ENCODE measurements at places on chromosomes 12 and 14. TPM values are rescaled to one million over a fixed set of nuclear protein-coding genes. Genes with fewer than 3 reads are reported as not detected.

The REM2 gene
- total RNA-seq, result 0.33 TPM

GRCh38 chr14:79405512-79405910 lies 805.8 kb downstream of the DIO2 start:
- H3K4me3 ChIP-seq, result no peak overlapping the region
- no peaks in the 10 kb centered on the region for H3K36me3 ChIP-seq
- no peaks in the 10 kb centered on the region for H3K27me3 ChIP-seq
- H3K27ac ChIP-seq, result no peak overlapping the region

GRCh38 chr12:106245767-106246166 lies 2.1 kb downstream of the CKAP4 start:
- DNase-seq, result no peak
- H3K4me3 ChIP-seq, result peak overlapping the region; percentile 68
- peaks cover 30% of the 10 kb centered on the region for H3K4me1 ChIP-seq
- no peak overlapping the region for H3K27ac ChIP-seq
- H3K27me3 ChIP-seq, result no peaks in the 10 kb centered on the region

- H3K4me1 ChIP-seq, result peaks cover 42% of the 10 kb centered on the region
- peaks cover 46% of the 10 kb centered on the region for H3K36me3 ChIP-seq
- peak overlapping the region; percentile 96 for H3K4me3 ChIP-seq
- peak; percentile 59 for DNase-seq
- H3K27me3 ChIP-seq, result no peaks in the 10 kb centered on the region
Observed at GRCh38 chr14:39175445-39176262, 600 bp downstream of the PNN start.

DNA sequence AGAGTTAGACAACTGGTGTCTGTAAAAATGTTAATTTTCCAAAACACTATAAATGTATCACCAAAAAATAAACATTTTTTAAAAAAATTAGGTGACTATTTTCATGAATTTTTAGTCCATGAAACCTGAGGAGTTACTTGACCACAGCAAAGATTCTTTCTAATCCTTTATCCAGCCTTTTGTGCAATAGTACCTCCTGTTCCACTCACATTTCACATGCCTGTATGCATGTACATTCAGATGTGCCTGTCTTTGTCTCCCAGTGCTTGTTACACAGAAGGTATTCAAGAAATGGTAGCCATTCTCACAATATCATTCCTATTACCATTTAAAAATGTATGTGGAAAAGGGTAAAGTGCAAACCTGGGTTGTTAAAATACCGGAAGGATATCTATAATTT lies 857.0 kb downstream of the DIO2 start:
- H3K36me3 ChIP-seq, result no peaks in the 10 kb centered on the region
- H3K27ac ChIP-seq, result no peak overlapping the region

DNA sequence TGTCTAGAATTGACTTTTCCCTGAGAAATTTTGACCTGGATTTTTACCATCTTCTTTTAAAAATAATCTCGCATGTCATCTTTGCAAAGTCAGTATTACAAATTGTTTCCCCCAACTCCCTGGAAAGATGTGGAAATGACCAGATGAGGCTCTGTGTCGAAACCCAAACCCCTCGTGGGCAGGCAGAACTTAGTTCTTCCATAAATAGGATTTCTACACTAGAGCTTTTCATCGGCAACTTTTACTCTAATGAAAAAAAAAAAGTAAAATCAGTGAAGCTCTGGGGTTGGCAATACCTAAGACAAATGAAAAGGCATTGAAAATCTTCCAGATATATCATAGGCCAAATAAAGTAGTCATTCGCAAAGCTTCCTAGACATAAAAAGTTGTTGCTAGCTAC lies 17.0 kb downstream of the SSPN start:
- H3K4me3 ChIP-seq, result no peak overlapping the region
- no peaks in the 10 kb centered on the region for H3K4me1 ChIP-seq
- H3K27ac ChIP-seq, result no peak overlapping the region
- no peak for DNase-seq

DNA sequence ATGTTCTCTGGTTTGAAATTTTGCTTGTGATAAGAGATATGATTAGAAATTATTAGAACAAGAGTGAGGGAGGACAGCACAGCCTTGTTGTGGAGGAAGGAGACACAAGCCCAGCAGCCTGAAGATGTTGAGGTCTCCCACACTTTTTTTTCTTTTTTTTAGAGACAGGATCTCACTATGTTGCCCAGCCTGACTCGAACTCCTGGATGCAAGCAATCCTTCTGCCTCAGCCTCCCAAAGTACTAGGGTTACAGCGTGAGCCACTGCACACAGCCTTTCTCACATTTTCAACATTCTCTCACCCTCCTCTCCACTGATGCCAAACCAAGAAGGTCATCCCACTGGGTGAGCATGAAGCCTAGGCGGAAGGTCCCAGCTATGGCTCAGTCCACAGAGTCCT lies 4.9 kb upstream of the KRT8 start:
- H3K4me1 ChIP-seq, result no peaks in the 10 kb centered on the region
- no peaks in the 10 kb centered on the region for H3K36me3 ChIP-seq
- H3K4me3 ChIP-seq, result no peak overlapping the region
- H3K27ac ChIP-seq, result no peak overlapping the region
- DNase-seq, result no peak

DNA sequence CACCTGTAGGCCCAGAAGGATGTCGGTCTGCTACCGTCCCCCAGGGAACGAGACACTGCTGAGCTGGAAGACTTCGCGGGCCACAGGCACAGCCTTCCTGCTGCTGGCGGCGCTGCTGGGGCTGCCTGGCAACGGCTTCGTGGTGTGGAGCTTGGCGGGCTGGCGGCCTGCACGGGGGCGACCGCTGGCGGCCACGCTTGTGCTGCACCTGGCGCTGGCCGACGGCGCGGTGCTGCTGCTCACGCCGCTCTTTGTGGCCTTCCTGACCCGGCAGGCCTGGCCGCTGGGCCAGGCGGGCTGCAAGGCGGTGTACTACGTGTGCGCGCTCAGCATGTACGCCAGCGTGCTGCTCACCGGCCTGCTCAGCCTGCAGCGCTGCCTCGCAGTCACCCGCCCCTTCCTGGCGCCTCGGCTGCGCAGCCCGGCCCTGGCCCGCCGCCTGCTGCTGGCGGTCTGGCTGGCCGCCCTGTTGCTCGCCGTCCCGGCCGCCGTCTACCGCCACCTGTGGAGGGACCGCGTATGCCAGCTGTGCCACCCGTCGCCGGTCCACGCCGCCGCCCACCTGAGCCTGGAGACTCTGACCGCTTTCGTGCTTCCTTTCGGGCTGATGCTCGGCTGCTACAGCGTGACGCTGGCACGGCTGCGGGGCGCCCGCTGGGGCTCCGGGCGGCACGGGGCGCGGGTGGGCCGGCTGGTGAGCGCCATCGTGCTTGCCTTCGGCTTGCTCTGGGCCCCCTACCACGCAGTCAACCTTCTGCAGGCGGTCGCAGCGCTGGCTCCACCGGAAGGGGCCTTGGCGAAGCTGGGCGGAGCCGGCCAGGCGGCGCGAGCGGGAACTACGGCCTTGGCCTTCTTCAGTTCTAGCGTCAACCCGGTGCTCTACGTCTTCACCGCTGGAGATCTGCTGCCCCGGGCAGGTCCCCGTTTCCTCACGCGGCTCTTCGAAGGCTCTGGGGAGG lies at the start of gene LTB4R:
Gene LTB4R, plus strand, starts transcription at position 857 of the 959 bp plus-strand sequence. CDS start 4,150 bp downstream, outside the sequence.
- DNase-seq, result peak; percentile 81
- peaks cover 61% of the 10 kb centered on the region for H3K4me1 ChIP-seq
- peak within 1 kb of the TSS; percentile 70 for H3K4me3 ChIP-seq
- H3K27me3 ChIP-seq, result no peaks in the 10 kb centered on the region

GRCh38 chr14:100297320-100298300 lies 8.6 kb downstream of the SLC25A29 start:
- peaks cover 3% of the 10 kb centered on the region for H3K4me1 ChIP-seq
- DNase-seq, result no peak
- H3K27me3 ChIP-seq, result no peaks in the 10 kb centered on the region
- H3K27ac ChIP-seq, result no peak overlapping the region
- no peaks in the 10 kb centered on the region for H3K36me3 ChIP-seq
- H3K4me3 ChIP-seq, result no peak overlapping the region

GRCh38 chr14:53790731-53791500 lies 165.7 kb downstream of the BMP4 start:
- DNase-seq, result no peak
- no peaks in the 10 kb centered on the region for H3K27me3 ChIP-seq
- no peak overlapping the region for H3K4me3 ChIP-seq
- no peak overlapping the region for H3K27ac ChIP-seq
- H3K36me3 ChIP-seq, result no peaks in the 10 kb centered on the region

DNA sequence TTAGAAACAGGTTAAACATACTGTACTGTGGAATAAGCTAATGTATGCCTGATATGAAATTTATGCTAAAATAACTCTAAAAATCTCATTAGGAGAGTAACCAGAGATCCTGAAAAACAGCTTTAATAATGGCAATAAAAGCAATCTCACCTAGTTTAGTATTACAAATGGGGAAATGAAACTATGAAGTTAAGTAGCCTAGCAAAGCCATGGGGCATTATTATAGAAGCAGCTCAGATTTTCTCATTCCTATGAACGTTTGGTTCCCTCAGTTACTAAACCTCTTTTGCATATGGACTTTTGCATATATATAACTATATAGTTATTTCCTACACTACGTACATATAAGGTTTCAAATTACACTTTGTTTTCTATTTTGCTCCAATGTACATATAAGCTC lies 25.0 kb upstream of the APPL2 start:
- H3K27me3 ChIP-seq, result peaks cover 4% of the 10 kb centered on the region
- no peak for DNase-seq
- no peak overlapping the region for H3K4me3 ChIP-seq
- no peak overlapping the region for H3K27ac ChIP-seq

The PAH gene
- total RNA-seq, result not detected

The ZNF84 gene
- total RNA-seq, result 24.1 TPM

- no peak overlapping the region for H3K4me3 ChIP-seq
- DNase-seq, result peak; percentile 48
- no peaks in the 10 kb centered on the region for H3K27me3 ChIP-seq
- H3K27ac ChIP-seq, result peak overlapping the region; percentile 48
- H3K4me1 ChIP-seq, result peaks cover 55% of the 10 kb centered on the region
Observed at GRCh38 chr12:76519538-76519937, 40.0 kb downstream of the OSBPL8 start.

GRCh38 chr12:110077800-110078199 lies 29.5 kb upstream of the C12orf76 start:
- no peak for DNase-seq
- H3K27me3 ChIP-seq, result no peaks in the 10 kb centered on the region
- H3K27ac ChIP-seq, result peak overlapping the region; percentile 17
- peaks cover 45% of the 10 kb centered on the region for H3K4me1 ChIP-seq

DNA sequence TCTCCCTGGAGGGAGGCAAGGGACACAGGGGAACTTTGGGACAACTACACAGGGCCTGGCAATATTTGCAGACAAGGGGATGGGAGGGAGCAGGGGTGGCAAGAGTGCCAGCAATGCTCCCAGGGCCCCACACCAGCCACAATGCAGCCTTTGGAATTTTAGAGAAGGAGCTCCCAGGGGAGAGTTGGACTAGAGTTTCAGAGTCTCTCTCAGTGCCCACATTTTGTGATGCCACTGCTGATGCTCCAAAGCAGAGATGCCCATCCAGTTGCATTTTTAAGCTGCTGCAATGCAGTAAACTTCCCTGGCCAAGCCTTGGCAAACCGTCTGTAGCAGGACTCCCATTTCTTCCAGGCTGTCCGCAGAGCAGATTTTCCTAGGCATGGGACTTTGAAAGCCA lies 98.9 kb downstream of the ZFP36L1 start:
- H3K4me3 ChIP-seq, result no peak overlapping the region
- no peak for DNase-seq
- H3K27me3 ChIP-seq, result no peaks in the 10 kb centered on the region

GRCh38 chr12:54173066-54173726 lies 15.6 kb downstream of the SMUG1 start:
- H3K4me3 ChIP-seq, result no peak overlapping the region
- H3K27ac ChIP-seq, result no peak overlapping the region
- DNase-seq, result peak; percentile 66
- H3K27me3 ChIP-seq, result peaks cover 6% of the 10 kb centered on the region
- no peaks in the 10 kb centered on the region for H3K36me3 ChIP-seq
- H3K4me1 ChIP-seq, result no peaks in the 10 kb centered on the region

GRCh38 chr14:28756884-28757570 lies 9.6 kb upstream of the FOXG1 start:
- peaks cover 2% of the 10 kb centered on the region for H3K36me3 ChIP-seq
- H3K4me3 ChIP-seq, result no peak overlapping the region
- no peaks in the 10 kb centered on the region for H3K4me1 ChIP-seq
- peak; percentile 28 for DNase-seq

The KRT79 gene
- 0.09 TPM for total RNA-seq

DNA sequence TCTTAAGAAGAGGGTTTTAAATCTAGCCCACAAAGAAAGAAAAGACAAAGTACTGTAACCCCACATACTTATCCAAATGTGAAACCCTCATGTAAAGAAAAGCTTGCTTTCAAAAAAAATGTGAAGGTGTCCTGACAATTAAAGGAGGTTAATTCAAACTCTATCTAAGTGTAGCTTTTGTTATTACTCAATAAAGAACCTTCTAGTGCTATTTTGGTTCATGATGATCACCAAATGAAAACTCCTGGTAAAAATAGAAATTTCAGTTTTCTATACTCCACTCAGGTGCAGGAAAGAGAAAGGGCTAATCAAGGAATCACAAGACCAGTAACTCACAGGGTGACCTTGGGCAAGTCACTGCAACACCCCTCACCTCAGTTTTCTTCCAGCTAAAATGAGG lies 1.6 kb downstream of the STAB2 start:
- H3K4me1 ChIP-seq, result no peaks in the 10 kb centered on the region
- no peak for DNase-seq
- no peak overlapping the region for H3K4me3 ChIP-seq

DNA sequence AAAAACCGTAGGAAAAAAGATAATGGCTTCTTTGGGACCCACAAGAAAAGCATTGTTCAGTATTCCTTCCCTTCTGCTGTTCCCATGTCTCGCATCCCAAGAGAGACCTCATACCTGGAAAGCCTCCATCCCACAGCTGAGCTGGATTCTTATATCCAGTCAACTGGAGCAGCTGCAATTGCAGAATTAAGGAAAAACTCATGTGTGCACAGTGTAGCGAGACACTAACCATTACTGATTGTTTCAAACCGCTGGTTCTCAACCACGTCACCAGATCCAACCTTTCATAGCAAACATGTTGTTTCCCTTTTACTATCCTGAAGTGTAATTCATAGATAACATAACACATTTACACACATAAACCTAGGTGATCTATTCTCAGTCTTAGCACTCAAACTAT lies 5.5 kb upstream of the RNASE10 start:
- H3K36me3 ChIP-seq, result no peaks in the 10 kb centered on the region
- no peak overlapping the region for H3K4me3 ChIP-seq
- no peak for DNase-seq
- H3K27me3 ChIP-seq, result no peaks in the 10 kb centered on the region
- no peak overlapping the region for H3K27ac ChIP-seq
